Posterior cingulate gyrus (tissue), 11 donors: ENCODE measurements at places on chromosomes 16 and 17.
A peak's percentile ranks its signal among the peaks of the same experiment; 100 is the strongest.

DNA sequence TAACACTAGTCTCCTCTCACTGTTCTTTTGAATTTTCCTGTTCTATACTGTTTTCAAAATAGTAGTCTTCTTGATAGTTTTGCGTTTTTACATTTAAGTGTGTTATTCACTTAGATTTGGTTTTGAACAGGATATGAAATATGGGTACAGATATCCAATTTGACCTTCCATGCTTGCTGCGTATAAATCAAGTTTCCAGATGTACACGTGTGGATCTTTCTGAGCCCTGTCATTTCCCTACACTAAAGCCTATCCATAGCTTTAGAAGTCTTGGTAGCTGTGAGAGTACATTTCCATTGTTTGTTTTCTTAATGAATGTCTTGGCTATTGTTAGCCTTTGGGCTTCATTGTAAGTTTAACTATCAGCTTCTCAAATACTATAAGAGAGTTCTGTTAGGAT lies 20.4 kb downstream of the CYLD start:
- no peak for DNase-seq

- no peak for DNase-seq
Observed at GRCh38 chr17:61414141-61414935, 14.7 kb downstream of the TBX2 start.

DNA sequence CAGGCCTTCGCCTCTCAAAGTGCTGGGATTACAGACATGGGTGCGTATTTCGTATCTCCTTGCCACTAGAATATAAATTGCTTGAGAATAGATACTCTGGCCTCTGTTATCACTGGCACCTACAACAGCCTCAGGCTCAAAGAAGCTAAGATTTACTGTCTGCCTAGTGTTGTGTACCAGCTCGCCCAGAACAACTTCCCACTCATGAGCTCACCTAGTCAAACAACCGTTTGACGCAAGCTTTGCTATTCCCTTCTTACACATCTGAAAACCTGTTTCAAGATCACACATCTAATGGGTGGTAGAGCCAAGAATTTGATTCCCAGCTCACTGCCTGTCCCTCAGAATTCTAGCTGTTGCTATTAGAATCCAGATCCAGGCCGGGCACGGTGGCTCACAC lies 24.4 kb downstream of the MIS12 start:
- DNase-seq: no peak

DNA sequence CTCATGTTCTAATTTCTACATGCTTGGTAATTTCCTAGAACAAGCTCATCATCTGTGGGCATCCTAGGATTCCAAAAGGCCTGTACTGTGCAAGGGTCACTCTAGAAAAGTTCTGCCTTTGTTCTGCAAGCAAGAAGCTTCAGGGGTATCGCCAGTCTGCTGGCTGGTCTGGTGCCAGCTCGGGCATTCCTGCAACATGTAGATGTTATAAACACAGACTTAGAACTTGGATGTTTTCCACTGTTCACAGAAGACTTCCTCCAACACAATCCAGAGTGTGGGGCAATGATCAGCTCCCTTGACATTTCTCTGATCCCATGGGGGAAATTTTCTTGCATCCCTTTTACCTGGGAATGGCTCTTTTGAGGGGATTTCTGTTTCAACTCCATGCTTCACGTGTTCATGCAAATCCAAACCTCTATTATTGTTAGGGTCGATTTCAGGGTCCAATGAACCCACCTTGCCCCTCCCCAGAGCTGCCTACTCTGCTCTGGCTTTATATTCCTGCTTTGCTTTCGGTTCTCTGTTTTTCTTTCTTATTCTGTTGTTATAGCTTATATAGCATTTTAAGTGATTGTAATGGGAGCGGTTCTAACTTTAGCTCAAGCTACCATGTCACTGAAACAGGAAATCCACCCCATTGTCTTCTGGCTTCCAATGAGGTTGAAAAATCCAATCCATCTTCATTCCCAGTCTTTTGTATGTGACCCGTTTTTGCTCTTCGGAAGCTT lies 25.3 kb downstream of the UBE2O start:
- DNase-seq: no peak

DNA sequence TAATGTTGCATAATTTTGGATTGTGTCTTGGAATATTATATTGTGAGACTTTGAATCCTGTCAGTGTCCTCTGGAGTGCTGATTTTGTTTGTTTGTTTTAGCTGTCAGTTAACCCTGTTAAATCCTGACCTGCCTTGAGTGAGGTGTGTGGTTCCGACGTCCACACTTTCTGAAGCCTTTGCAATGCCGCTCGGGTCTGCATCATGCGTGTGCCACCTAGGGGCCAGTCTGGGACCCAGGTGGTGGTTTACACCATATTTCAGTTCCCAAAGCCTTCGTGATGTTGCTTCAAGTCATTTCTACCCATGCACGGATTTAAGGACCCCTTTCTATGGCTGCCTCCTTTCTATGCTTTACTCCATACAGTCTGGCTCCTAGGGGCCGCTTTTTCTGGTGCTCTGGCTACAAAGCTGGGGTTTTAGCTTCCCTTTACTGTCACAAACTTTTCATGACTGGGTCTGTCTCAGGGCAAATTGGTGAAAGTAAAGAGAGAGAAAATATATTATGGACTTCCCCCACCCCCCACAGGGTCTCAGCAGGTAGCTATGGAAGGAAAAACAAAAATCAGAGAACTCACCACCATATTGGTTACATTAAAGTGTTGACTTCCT lies 11.4 kb upstream of the OR4D1 start:
- no peak for DNase-seq

DNA sequence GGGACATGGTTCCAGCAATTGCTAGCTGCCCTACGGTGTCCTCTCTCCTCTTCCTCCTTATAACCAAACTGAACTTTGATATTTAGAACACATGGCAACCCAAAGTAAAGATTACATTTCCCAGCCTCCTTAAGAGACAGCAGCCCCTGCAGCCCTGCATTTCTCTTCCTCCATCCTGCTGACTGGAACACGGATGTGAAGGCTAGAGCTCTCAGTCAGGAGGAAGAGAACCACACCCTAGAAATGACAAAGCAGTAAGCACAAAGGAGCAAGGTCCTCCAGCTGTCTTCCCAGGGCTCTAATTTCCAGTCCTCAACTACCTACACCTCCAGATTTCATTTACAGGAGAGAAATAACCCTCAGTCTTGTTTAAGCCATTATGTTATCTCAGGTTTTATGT lies 10.9 kb downstream of the DYNC1LI2 start:
- no peak for DNase-seq

- DNase-seq: no peak
Observed at GRCh38 chr17:55496094-55496881, 15.0 kb downstream of the SMIM36 start.

GRCh38 chr16:8572063-8572918 lies 18.0 kb downstream of the TMEM114 start:
- no peak for DNase-seq

GRCh38 chr17:82051776-82052637 lies at the start of the genes GPS1 and RFNG:
Gene GPS1, plus strand, starts transcription at chr17:82051898. Its CDS starts 34 bp downstream, at chr17:82051932.
Gene RFNG, minus strand, starts transcription at chr17:82051811. Its CDS starts 45 bp downstream, at chr17:82051766.
- peak; percentile 85 for DNase-seq

DNA sequence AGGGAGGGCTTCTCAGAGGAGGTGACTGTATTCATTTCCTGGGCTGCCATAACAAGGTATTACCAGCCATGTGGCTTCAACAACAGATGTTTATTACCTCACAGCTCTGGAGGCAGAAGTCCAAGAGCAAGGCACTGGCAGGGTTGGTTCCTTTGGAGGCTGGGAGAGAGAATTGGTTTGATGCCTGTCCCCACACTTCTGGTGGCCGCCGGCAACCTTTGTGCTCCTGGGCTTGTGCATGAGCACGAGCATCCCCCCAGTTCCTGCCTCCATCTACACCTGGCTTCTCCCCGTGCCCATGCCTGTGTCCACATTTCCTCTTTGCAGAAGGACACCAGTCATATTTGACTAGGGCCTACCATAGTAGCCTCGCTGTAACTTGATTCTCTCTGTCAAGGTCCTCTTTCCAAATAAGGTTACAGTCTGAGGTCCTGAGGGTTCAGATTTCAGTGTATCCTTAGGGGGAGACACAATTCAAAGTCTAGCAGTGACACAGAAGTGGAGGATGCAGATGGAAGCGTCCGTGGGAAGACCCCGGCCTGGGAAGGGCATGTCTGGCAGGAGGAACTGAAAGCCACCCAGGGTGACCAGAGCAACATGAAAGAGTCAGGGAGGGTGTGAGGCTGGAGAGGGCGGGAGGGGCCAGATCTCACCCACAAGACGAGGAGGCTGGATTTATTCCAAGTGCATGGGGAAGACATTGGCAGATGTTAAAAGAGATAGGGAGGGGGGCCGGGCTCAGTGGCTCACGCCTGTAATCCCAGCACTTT lies 188.2 kb upstream of the HSBP1 start:
- DNase-seq: no peak

- DNase-seq: no peak
Observed at GRCh38 chr16:375927-376816, 5.6 kb downstream of the PGAP6 start.

DNA sequence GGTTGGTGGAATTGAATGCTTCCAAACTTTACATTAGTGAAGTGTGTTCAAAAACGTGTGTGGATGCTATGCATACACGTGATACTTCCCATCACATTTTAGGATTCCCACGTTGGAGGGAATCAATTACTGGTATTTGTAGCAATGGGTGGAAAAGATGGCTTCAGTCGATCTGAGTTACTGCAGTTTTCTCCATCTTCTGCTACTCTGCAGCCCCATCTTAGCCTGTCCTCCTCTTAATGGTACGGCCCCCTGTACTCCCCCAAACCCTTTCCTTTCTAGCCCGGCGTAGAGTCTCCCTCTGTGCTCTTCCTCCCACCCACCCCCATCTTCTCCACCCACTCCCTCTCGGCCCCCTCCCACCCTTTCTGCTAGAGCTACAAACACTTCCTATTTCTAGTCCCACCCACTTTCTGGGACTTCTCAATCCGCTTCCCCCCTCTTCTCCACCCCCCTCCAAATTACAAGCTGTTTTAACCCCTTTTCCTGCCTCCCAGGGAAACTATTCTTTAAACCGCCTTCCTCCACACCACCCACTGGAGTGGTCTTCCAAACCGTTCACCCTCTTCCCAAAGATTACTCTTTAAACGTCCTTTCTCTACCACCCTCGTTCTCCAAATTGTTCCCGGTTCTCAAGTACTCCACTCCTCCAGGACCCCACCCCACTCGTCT lies 1.1 kb downstream of the CHTF8 start:
- DNase-seq: no peak

GRCh38 chr17:50584749-50585148 lies 24.2 kb downstream of the CACNA1G start:
- DNase-seq: no peak

DNA sequence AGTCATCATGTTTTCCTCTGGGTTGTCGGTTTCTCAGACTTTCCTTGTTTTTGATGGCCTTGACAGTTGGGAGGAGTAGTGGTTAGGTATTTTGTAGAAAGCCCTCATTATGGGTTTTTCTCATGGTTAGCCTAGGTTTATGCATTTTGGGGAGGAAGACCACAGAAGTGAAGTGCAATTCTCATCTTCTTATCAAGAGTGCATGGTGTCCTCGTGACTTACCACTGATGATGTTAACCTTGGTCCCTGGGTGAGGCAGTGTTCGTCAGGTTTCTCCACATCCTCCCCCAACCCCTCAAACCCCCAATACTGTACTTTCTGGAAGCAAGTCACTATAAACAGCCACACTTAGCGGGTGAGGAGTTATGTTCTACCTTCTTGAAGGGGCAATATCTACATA lies 42.3 kb downstream of the BPTF start:
- DNase-seq: no peak

DNA sequence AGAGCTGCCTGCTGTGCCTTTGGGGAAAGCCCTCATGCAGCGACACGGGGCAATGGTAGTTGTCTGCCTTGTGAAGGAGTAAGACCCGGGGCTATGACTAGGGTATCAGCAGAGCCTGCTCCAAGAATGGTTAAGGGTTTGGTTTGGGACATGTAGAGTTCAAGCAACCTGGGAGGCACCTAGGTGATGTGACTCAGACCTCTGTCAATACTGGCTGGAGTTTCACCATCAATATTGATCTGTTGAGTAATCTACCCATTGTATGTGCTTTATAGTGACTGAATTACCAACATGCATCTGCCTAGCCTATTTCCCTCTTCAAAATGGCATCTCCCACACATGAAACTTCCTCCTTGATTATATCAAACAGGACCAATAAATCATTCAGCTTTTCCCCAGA lies 398.4 kb upstream of the HSBP1 start:
- DNase-seq: no peak

DNA sequence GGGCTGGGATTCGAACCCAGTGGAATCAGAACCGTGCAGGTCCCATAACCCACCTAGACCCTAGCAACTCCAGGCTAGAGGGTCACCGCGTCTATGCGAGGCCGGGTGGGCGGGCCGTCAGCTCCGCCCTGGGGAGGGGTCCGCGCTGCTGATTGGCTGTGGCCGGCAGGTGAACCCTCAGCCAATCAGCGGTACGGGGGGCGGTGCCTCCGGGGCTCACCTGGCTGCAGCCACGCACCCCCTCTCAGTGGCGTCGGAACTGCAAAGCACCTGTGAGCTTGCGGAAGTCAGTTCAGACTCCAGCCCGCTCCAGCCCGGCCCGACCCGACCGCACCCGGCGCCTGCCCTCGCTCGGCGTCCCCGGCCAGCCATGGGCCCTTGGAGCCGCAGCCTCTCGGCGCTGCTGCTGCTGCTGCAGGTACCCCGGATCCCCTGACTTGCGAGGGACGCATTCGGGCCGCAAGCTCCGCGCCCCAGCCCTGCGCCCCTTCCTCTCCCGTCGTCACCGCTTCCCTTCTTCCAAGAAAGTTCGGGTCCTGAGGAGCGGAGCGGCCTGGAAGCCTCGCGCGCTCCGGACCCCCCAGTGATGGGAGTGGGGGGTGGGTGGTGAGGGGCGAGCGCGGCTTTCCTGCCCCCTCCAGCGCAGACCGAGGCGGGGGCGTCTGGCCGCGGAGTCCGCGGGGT lies at the start of gene CDH1:
TSS of gene CDH1 (plus strand) at position 247 of the 684 bp plus-strand sequence. CDS start at position 371, 124 bp downstream.
- DNase-seq: peak; percentile 85

DNA sequence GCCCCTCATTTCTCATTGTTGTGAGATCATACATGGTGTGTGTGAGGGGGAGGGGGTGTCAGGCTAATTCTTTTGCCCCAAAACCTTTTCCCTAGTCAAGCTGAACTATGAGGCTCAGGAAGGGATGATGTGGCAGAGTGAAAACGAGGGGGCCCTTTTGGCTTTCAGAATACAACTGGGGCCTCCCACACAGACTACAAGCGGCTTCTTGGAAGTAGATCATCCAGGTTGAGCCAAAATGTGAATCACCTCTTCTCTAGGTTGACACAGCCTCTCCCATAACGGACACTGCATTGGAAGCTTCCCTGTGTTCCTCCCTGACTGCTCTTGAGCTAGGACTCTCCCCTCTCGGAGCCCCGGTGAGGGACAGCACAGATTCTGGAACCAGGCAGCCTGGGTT lies 2.3 kb upstream of the ALKBH5 start:
- DNase-seq: no peak

GRCh38 chr17:33099252-33099651 lies 107.6 kb downstream of the SPACA3 start:
- DNase-seq: no peak

- DNase-seq: no peak
Observed at GRCh38 chr17:4998027-4998731, 429 bp downstream of the KIF1C start.
